ENCODE measurements at places on chromosomes 11 and 22.

- no peak for DNase-seq
These were observed 33.4 kb downstream of the MIAT start for GRCh38 chr22:26690654-26691376.

DNA sequence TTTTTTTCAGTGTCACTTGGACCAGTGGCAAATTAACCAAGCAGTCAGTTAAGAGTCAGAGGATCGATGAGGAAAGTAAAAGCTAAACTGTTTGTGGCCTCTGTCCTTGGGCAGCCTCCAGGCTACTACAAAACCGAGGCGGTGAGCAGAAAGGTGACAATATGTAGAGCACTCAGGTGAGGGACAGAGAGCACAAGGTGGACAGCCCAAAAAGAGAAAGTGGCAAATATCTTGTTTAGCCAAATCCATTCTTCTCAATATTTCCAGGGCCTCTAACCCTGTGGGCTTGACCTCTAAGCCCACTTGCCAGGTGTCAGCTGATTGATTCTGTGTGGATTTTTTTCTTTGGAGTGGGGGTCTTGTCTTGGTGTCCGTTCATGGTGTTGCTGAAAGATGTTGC lies 4202.2 kb upstream of the OR11H1 start:
- no peak for DNase-seq

DNA sequence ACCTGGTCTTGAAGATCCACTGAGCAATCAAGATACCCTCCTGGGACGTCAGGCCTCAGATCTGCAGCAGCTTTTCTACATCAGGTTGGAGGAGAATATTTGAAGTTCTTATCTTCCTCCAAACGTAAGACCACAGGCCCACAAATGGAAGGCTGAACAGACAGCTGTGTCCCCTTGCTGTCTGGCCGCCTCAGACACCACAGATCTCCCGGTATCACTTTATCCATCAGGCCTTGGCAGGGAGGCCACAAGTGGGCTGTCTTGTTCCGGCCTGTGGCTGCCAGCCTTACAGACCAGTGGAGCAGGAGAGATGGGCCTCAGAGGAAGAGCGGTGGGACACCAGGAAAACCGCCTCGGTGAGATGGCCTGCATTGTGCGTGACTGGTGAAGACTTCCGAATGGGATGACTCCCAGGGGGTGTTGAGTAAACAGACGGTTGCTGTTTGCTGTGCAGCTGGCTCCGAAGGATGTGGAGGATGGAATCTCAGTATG lies 15.9 kb downstream of the UBASH3B start:
- no peak for DNase-seq

DNA sequence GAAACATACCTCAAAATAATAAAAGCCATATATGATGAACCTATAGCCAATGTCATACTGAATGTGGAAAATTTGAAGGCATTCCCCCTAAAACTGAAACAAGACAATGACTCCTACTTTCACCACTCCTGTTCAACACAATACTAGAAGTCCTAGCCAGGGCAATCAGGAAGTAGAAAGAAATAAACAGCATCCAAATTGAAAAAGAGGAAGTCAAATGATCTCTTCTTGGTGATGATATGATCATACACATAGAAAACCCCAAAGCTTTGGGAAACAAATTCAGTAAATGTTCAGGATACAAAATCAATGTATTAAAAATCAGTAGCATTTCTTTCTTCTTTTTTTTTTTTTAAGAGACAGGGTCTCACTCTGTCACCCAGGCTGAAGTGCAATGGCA lies 109.9 kb downstream of the DLG2 start:
- DNase-seq, result no peak

GRCh38 chr11:134581966-134582769 lies 170.1 kb upstream of the B3GAT1 start:
- DNase-seq, result no peak

GRCh38 chr22:36106910-36107309 lies 53.6 kb downstream of the APOL3 start:
- no peak for DNase-seq
